Calu3 (cell line): ENCODE measurements at places on chromosomes 4 and X. TPM values are rescaled to one million over a fixed set of nuclear protein-coding genes. Genes with fewer than 3 reads are reported as not detected.

Gene ZAR1
- not detected in 2 replicates for total RNA-seq

Gene MXRA5
- total RNA-seq: 1.9 and 2.6 TPM in 2 replicates

GRCh38 chr4:147576084-147576483, 41.1 kb upstream of the TMEM184C start:
- no peak for DNase-seq

DNA sequence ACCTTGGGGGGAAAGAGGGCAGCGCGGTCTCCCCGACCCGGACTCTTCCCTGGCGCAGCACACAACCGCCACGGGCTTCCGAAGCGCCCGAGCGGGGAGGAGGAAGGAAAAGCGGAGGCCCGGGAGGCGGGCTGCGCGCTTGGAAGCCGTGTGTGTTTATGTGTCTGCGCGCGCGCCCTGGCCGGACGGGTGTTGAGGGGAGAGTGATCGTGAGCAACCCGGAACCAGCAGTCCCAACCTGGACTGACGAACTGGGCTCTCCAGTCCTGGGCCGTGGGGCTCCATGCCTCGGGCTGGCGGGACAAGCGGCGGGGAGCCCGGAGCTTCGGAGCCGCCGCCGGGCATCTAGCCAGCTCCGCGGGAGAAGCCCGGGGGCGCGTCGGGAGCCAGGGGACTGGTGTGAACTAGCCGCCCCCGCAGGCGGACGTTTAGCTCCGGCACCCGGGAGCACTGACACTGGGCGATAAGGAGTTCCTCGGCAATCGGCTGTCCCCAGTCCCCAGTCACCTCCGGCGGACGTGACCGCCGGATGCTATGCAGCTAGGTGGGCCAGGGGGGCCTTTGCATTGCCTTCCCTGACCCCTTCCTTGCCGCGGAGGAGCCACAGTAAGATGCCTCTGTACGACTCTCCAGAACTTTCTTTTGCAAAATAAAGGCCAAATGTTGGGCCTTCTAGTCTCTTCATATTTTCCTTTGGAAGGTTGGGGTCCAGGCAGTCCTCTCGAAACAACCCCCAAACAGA, 74.8 kb upstream of the BCOR start:
- no peak for DNase-seq

- DNase-seq: no peak
Observed at GRCh38 chr4:177103619-177104018, 206.1 kb upstream of the NEIL3 start.

Gene SSX4
- total RNA-seq: not detected in 2 replicates

DNA sequence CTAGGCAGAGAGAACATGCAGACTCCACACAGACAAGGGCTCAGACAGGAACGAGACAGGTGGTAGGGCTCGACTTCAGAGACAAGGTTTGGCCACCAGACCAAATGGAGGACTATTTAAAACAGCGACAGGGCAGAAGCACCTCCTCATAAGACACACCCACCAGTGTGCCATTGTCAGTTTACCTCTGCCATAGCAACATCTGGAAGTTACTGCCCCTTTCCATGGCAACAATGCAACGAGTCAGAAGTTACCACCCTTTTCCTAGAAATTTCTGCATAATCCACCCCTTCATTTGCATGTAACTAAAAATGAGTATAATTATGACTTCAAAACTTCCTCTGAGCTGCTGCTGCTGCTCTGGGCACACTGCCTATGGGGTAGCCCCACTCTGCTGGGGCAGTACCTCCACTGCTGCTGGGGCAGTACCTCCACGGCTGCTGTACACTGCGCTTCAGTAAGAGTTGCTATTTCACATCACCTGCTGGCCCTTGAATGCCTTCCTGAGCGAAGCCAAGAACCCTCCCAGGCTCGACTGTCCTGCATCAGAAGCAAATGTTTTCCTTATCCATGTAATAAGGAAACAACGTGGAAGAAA, 2222.3 kb upstream of the AGA start:
- no peak for DNase-seq

GRCh38 chr4:156182269-156182668, 228.6 kb upstream of the CTSO start:
- no peak for DNase-seq

DNA sequence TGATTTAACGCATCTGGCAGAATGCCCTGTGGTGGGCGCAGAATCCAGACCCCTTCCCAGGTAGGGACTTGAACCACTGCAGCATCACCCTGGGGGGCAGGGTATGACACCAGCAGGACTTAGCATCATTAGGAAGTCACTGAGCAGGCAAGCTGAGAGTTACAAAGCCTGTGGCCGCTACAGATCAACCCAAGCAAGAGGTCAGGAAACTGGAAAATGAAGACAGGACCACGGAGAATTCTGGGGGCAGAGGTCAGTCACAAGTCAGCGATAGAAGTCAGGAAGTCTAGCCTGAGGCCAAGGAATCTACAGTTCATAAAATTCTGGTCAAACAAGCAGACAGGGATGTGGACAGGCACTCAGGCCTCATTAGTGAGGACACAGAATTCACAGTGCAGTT, 108.4 kb downstream of the CHIC2 start:
- no peak for DNase-seq

DNA sequence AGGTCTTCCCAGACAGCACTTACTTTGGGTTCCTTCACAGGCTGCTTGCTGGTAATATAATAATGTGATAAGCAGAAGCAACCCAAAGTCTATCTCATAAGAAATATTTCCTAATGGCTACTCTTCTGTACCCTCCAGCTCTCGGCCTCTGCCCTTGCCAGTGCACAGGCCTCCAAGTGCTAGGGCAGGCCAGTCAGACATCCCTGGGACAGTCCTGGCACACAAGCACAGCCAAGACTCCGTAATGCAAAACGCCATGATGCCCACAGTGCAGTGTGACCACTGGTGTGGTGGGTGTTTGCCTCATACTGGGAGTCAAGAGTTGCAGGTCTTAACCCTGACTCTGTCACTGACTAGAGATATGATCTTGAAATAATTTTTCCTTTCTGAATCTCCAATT, 35.1 kb downstream of the RNF150 start:
- no peak for DNase-seq

GRCh38 chrX:111687305-111687704, 6.3 kb downstream of the ALG13 start:
- no peak for DNase-seq
